ENCODE measurements at places on chromosomes 3 and 15.

GRCh38 chr3:192246847-192247559, 480.3 kb downstream of the FGF12 start:
- DNase-seq: no peak

GRCh38 chr3:188749830-188750229, 421.9 kb upstream of the TPRG1 start:
- DNase-seq: no peak

DNA sequence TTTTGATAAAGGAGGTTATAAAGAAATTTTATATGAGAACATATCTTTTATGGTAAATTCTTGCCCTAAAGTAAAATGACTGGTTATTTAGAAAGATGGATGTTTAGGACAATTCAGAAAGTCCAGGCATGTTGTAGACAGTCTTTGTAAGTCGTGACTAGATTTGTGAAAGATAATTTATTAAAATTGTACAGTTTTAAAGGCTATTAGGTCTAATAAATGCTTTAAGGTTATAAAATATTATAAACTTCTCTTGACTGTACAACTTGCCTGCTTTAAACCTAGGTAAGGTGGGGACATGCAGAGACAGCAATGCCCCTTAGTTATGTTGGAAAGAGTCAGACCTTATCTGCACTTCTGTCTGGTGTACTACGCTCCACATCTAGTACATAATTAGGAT, 933.5 kb downstream of the SI start:
- no peak for DNase-seq

GRCh38 chr3:127590282-127590592, 296 bp downstream of the TPRA1 start:
- no peak for DNase-seq

DNA sequence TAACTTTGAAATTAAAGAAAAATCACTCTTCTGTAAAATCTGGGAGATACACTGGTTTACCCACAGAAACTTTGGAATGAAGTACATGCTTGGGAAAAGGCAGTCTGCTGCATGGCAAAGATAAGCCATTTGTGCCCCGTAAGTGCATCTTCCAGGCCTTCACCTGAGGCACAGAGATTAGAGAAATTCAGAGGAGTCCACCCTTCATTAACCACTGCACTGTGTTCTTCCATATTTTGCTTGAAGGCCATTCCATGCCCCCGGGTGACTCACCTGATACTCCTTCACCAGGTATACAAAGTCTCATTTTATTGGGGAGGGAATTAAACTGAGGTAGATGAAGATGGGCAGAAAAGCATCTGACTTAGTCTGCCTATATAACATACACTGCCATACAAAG, 53.0 kb downstream of the CMSS1 start:
- DNase-seq: no peak

GRCh38 chr3:189737071-189737470, 105.9 kb downstream of the TP63 start:
- DNase-seq: no peak

- no peak for DNase-seq
Measured at GRCh38 chr3:40129981-40130380, 179.5 kb upstream of the EIF1B start.

DNA sequence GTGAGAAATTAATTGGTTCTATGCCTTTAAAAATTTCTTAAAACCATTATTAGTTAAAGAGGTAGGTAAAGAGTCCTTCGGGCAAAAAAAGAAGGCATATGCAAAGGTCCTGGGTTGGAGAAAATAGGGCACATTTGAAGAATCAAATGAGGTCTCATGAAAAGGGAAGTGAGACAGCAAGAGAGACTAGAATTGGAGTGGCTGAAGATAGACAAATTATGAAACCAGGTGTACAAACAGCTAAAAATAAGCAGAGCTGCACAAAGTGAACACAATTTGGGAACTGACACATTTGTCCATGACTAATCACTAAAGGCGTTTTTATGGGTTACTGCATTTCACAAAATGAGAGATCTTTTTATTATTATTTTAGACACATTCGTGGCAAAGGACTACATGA, 581.2 kb downstream of the PYDC2 start:
- DNase-seq: no peak

GRCh38 chr3:147756476-147756875, 347.3 kb downstream of the ZIC1 start:
- no peak for DNase-seq
